ENCODE measurements at places on chromosomes 7 and 10.

DNA sequence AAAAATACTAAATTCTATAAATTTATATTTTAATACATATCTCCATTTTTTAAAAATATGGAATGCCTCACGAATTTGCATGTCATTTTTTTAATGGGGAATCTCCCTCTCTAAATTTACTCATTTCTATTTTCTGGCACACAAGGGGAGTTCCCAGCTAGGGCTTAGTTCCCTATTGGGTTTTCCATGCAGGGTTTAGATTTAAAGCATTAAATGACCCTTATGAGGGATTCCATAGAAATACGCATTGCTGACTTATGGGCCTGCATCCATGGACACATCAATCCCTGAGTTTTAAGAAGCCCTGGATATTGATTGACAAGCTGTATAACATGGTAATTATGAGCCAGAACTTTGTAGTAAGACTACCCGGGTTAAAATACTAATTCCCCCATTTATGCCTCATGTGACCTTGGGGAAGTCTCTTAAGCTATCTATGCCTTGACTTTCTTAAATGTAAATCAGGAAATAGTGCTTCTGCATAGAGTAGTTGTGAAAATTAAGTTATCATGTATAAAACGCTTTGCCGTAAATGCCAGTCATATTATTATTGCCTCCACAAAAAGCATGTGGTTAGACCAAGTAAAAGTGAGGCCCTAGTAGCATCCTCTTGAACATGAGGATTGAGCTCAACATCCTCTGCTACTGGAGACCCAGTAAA is 78.8 kb upstream of the ANKRD1 start:
- DNase-seq, result no peak

DNA sequence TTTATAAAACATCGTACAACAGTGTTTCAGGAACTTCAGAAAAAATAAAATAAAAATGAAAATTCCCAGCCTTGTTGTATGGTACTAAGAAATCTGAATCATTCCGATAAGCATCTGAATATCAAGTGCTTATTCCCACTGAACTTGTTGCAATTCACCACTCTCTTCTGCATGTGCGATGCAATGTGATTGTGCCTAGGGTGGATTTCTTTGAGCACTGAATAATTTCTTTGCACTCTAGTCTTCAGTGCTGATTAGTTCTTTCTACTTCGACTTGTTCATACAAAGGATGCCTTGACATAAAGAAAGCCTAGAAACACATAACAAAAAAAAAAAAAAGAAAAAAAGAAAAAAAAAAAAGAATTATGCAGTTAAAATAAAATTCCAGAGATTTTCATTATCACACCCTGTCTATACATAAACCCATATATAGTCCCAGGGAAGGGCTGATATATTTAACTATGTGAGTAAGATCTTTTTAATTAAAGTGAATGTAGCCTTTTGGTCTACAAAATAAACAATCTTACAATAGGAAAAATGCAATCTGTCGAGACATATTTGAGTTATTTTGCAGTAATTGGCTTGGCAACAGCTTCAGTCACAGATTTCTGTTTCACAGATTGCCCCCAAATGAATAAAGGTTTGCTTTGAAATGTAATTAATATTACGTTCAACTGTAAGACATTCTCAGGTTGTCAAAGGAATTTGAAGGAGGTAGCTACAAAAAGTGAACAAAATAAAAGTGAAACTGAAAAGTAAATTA is 1118.9 kb upstream of the CELF2 start:
- DNase-seq, result no peak

DNA sequence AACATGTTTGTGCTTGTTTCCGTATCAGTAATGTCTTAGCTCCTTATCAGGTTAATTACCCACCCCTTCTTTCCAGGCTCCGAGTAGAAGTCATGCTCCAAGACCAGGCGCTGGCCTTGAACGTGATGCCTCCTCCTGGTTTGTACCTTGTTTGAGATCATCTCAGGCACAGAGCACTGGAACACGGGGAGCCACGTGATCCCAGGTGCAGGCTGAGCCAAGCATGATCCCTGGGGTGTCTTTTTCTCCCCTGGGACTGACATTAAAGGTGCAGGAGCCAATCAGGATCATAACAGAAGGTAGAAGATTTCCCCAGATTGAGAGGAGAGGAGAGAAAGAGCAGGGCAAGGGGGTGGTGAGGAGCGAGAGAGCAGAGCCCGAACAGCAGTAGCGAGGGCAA is 626.1 kb upstream of the GALNT17 start:
- DNase-seq, result no peak

GRCh38 chr10:113866551-113867394 is 12.3 kb downstream of the NHLRC2 start:
- DNase-seq, result no peak

DNA sequence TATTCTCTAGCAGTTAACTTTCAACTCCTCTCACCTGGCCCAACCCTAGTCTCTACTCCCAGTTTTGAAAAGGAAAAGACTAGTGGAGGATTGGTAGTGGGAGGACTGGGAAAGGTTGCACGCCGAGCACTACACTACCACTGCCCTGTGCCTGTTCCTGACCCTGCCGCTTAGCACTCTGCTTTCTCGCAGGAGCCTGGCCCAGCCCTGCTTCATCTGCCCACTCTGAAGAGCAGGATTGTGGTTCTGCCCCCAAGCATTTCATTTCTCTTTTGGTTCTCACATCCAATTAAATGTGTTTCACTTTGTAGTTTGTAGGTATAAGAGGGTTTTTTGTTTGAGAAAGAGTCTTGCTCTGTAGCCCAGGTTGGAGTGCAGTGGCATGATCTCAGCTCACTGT is 31.5 kb upstream of the RBM20 start:
- DNase-seq, result no peak

GRCh38 chr7:30430276-30430675 is 48.3 kb downstream of the NOD1 start:
- no peak for DNase-seq

GRCh38 chr10:17410907-17411306 is 43.5 kb downstream of the ST8SIA6 start:
- DNase-seq, result no peak
